ENCODE measurements at places on chromosomes 6 and 20. TPM values are rescaled to one million over a fixed set of nuclear protein-coding genes. Genes with fewer than 3 reads are reported as not detected.

Gene SIRPD
- total RNA-seq = not detected

Gene HRH3
- total RNA-seq = not detected

Gene TMEM170B
- 0.95 TPM for total RNA-seq

Gene ATP6V1G2
- total RNA-seq = not detected

Gene STX11
- not detected for total RNA-seq

Gene TMEM200A
- total RNA-seq = 1.2 TPM

Gene SULF2
- 269 TPM for total RNA-seq

Gene ID1
- 489 TPM for total RNA-seq

Gene PRND
- total RNA-seq = not detected

Gene TLDC2
- not detected for total RNA-seq

DNA sequence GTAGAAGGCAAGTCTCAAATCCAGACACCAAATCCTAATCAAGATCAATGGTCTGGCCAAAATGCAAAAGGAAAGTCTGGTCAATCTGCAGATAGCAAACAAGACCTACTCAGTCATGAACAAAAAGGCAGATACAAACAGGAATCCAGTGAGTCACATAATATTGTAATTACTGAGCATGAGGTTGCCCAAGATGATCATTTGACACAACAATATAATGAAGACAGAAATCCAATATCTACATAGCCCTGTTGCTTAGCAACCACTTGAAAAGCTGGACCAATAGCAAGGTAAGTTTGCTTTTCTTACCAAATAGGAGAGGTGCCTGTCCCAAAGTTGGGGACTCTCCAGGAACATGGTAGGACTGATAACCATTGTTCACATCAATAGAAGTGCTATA lies 2.0 kb downstream of the SEMG2 start:
- DNase-seq = no peak

- no peak for DNase-seq
Measured at GRCh38 chr20:50387996-50388332, 122.2 kb upstream of the PTPN1 start.

DNA sequence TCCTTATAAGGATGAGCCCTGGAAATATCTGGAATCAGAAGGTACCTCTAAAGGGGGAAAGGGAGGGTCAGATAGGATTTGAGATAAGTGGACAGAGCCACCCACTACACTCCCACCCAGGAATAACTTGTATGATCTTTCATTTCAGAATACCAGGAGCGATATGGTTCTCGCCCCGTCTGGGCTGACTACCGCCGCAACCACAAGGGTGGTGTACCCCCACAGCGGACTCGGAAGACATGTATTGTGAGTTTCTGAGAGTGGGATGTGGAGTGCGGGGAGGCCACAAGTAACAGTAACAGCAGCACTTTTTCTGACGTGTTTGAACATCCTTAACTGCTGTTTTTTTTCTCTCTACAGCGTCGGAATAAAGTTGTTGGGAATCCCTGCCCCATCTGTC lies 1.9 kb downstream of the MRPS18B start:
- DNase-seq = no peak

GRCh38 chr20:59157961-59158541 lies 5.6 kb upstream of the ZNF831 start:
- no peak for DNase-seq

DNA sequence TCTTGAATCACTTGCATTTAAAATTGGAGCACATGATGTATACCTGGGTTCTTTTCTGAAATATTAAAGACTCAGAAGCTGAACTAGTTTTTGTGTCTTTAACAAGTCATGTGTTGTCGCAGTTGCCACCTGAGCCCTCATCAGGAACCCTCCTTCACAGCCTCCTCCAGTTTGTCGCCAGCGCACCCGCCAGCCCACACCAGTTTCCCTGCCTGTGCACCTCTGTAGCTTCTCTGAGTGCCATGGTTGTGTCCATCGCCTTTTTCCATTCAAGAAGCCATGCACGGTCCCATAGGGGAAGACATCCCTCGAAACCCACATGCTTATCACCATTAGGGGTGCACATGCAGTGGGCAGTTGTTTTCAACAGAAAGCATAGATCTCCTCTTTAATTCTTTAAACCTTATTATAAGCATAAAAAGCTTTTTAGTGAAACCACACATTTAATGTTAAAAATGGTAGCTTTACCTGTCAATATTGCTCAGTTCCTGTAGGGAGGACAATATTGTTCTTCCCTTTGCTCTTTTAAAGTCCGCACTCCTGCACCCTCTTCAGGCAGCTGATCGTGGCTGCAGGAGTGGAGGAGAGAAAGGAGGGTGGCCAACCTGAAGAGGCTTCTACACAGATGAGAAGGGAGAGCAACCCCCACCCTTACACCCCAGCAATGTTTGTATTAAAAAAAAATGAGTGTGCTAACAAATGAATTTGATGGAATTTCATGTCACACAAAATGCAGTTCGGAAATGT lies 121.9 kb downstream of the CFAP61 start:
- no peak for DNase-seq

GRCh38 chr20:3307078-3307477 lies 68.1 kb upstream of the SLC4A11 start:
- DNase-seq = no peak

GRCh38 chr6:133977983-133978895 lies 25.2 kb downstream of the TBPL1 start:
- DNase-seq = peak; percentile 18

- DNase-seq = peak; percentile 59
Measured at GRCh38 chr6:36724514-36725390, 27.1 kb downstream of the RAB44 start.

- DNase-seq = no peak
Measured at GRCh38 chr6:4489538-4489937, 286.7 kb upstream of the CDYL start.

DNA sequence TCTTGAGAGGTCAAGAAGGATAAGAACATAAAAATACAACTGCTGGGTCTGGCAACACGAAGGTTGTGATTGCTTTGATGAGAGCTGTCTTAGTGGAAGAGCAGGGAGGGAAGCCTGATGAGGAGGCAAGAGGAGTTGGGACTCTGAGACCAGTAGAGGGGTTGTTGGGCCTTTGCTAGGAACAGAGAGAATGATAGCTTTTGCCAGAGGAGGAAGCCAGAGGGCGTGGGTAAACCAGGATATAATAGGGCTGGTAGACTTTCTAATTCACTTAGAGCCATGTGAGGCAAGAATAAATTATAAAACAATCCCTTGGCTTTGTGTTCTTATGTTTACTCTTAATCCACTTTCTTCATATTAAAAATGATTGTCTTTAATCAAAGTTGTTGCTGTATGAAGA lies 78.6 kb downstream of the RCAN2 start:
- DNase-seq = no peak

GRCh38 chr6:82989736-82990290 lies 75.8 kb downstream of the UBE3D start:
- no peak for DNase-seq

- no peak for DNase-seq
Measured at GRCh38 chr6:105897131-105897530, 189.0 kb upstream of the PRDM1 start.

GRCh38 chr6:127855542-127856159 lies 45.2 kb downstream of the THEMIS start:
- DNase-seq = no peak

GRCh38 chr6:56448046-56448445 lies 194.6 kb downstream of the DST start:
- no peak for DNase-seq

DNA sequence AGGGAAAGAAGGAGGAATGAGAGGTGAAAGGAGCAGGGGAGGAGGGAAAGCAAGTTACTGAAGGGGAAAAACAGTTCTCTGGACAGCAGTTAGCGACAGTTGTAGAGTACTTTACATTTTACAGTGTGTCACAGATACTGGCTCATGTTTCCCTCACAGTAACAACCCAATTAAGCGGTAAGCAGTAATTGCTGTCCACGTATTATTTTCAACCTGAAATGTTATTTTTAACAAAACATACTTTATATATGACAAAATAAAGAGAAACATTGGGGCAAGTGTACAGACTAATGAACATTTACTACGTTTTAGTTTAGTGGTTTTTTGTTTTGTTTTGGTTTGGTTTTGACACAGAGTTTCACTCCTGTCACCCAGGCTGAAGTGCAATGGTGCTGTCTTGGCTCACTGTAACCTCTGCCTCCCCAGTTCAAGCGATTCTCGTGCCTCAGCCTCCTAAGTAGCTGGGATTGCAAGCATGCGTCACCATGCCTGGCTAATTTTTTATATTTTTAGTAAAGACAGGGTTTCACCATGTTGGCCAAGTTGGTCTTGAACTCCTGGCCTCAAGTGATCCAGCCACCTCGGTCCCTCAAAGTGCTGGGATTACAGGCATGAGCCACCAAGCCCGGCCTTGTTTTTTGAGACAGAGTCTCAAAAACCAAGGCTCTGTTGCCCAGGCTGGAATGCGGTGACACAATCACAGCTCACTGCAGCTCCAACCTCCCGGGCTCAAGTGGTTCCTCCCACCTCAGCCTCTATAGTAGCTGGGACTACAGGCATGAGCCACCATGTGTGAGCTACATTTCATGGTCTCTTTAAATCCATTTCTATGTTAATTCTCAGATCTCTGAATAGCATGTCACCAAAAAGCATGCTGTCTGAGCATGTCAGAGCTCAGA lies 22.6 kb upstream of the BTN3A2 start:
- DNase-seq = no peak

- no peak for DNase-seq
Measured at GRCh38 chr20:7291946-7292345, 524.5 kb downstream of the BMP2 start.

DNA sequence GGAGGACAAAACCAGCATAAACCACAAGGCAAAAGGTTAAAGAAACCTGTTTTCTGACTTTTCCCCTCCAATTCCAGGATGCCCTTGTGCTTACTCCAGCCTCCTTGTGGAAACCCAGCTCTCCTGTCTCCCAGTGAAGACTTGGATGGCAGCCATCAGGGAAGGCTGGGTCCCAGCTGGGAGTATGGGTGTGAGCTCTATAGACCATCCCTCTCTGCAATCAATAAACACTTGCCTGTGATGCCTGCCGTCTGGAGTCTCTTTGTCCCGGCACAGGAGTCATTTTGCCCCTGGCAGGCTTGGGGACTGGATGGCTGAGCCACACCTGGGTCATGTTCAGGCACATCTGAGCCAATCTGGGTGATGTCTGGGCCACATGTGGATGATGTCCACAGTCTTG lies 26.6 kb downstream of the BPIFB1 start:
- DNase-seq = no peak

DNA sequence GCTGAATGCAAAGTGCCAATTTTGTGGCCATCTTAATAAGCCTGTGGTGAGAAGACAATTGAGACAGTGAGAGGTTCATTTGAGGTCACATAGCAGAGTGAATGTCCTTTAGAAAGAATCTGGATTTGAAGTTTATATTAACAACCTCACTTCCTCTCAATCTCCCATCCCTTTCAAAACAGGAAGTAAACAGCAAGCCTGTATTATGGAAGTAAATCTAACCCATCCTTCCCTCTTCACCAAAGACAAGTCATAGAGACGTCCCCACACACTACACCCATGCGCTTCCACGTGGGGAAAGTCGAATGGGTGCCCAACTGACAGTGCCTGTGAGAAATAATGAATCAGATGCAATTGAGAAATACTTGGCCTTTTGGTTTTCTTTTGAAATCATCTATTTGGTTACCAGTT lies 28.8 kb upstream of the CCND3 start:
- peak; percentile 62 for DNase-seq

DNA sequence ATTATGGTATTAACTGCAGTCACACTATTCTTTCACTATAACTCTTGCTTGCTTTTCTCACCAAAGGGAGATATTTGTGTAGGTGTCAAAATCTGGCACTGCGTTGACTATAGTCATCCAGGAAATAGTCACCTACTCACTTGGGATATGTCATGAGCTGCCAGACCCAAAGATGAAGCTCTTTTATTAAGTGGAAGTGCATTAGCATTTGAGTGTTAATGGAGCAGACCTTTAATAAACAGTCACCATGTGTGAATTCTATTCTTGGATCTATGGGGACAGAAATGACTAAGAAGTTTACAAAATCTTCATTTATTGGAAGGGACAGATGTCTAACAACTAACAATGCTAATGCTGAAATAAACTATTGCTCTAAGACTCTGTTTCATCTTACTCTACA lies 130.1 kb upstream of the NEDD9 start:
- DNase-seq = no peak

GRCh38 chr6:40293060-40293459 lies 294.1 kb downstream of the LRFN2 start:
- DNase-seq = no peak

- no peak for DNase-seq
Measured at GRCh38 chr6:41652866-41653652, 14.8 kb downstream of the MDFI start.

- DNase-seq = no peak
Measured at GRCh38 chr6:20681243-20681684, 147.0 kb downstream of the CDKAL1 start.

GRCh38 chr20:5146099-5146668 lies 19.4 kb downstream of the CDS2 start:
- no peak for DNase-seq

DNA sequence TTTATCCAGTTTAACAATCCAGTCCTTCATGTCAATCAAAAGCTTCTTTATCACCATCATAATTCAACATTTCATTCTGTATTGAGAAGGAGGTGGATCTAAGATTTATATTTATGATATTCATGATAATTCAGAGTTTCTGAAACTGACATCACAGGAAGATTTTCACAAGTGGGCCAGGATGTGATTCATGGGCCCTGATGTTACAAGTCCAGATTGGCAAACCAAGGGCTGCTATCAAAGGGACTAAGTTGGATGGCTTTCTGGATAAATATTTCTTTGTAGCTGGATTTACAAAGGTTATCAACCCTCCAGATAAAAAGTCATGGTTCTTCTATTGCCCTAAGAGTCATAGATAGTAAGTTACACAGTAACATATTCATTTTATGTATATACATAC lies 866.5 kb downstream of the KIF16B start:
- no peak for DNase-seq

- DNase-seq = no peak
Measured at GRCh38 chr6:119483908-119484307, 134.3 kb upstream of the MAN1A1 start.

GRCh38 chr6:163748036-163748435 lies 333.5 kb downstream of the QKI start:
- DNase-seq = no peak

All from H4 (cell line).